ENCODE measurements at places on chromosomes 5 and 9.

DNA sequence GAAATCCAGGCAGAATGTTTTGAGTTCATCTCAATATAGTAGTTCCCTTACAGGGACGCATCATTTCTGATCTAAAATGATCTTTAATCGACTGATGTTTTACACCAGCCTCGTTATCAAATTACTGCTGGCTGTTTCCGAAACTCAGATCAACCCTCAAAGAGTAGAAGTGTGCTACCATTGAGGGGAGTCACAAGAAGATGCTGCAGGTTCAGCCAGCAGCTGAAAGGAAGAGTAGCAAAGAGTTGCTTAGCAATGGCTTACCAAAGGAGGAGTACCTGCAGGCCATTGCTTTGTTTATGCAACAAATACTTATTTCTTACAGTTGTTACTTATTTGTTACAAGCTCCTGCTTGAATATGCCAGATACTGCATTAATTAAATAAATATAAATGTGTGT lies 144.1 kb downstream of the EBF1 start:
- DNase-seq = no peak

- DNase-seq = no peak
Measured at GRCh38 chr5:118873417-118873816, 114.9 kb downstream of the DTWD2 start.

DNA sequence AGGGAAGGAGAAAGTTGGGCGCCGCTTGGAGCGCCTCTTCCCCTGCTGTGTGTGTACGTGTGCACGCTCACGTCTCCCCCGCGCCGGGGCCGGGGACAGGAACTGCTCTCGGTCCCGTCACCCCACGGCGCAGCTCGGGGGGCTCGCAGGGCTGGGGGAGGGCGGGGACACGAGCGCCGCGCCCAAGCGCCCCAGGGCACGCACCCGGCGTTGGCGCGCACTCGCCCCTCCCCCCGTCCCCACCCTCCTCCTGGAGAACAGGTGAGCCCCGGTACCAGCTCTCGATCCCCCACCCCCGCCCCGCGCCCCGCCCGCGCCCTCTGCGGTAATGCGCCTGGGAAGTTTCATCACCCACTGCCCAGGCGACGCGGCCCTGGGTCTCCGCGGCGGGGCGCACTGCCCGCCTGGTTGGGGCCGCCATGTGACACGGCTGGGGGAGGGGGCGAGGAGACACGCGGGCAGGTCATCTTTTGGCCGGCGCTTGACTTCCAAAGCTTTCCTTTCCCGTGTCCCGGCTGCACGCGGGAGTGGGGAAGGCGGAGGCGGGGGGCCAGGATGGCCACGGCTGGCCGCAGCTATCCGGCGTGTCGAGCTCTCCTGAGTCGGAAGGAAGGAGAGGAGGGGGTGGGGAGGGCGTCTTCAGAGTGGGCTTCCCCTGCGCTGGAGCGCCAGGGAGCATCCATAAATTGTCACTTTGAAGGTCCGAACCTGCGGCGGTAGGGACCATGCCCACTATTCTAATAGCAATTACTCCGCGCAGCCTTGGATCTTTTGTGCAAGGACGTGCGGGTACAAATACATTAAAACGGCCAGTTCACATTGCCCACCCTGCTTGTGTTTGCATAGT lies 1.5 kb upstream of the STC2 start:
- DNase-seq = peak; percentile 77

- DNase-seq = no peak
Measured at GRCh38 chr9:96758845-96759673, 18.8 kb downstream of the ZNF510 start.

DNA sequence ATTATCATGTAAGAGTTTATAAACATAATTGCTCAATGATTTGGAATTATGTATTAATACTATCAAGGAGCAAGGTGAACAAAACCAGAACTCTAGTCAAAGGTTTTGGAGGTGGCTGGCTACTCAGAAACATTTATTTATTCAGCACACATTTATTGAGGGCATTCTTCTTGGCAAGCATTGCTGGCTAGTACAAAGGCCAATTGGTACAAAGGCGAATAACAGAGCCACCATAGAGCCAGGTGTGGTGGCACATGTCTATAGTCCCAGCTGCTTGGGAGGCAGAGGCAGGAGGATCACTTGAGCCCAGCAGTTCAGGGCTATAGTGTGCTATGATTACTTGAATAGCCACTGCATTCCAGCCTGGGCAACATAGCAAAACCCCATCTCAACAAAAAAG lies 242.1 kb downstream of the CWC27 start:
- no peak for DNase-seq

- no peak for DNase-seq
Measured at GRCh38 chr5:178583279-178583678, 6.9 kb downstream of the COL23A1 start.

- DNase-seq = no peak
Measured at GRCh38 chr9:117938086-117938485, 233.9 kb downstream of the TLR4 start.

DNA sequence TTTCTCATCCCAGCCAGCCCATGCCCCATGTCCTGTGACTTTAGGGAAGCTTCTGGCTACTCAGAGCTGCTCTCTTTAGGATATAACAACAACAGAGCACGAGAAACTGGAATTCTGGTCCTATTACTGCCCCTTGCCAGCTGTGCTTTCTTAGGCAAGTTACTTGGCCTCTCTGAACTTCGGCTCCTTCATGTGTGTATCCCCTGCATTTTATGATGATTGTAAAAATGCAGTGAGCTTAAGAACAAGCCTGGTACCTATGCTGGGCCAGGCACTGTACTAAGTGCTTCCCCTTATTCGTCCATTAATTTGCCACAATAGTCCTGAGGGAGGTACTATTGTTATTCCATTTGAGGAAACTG lies 54.5 kb downstream of the ABCA1 start:
- no peak for DNase-seq

GRCh38 chr9:111832449-111832848 lies 37.7 kb upstream of the SHOC1 start:
- DNase-seq = no peak

GRCh38 chr9:99023831-99024230 lies 80.1 kb downstream of the COL15A1 start:
- no peak for DNase-seq

GRCh38 chr9:124559871-124560270 lies 52.7 kb upstream of the NR5A1 start:
- DNase-seq = no peak

GRCh38 chr5:170484459-170484831 lies 19.4 kb upstream of the KCNIP1 start:
- no peak for DNase-seq

Measured in stimulated activated CD4-positive, alpha-beta T cell treated with anti-CD3 and anti-CD28 coated beads, Interleukin-15, amount 100 ng/mL, for 24 hours (primary cell).